ENCODE measurements at places on chromosomes 6 and 20.

GRCh38 chr20:19628570-19629134 is 129.4 kb upstream of the RIN2 start:
- no peak for DNase-seq

- DNase-seq: no peak
These were observed 741.3 kb downstream of the DOK5 start for GRCh38 chr20:55216525-55217242.

DNA sequence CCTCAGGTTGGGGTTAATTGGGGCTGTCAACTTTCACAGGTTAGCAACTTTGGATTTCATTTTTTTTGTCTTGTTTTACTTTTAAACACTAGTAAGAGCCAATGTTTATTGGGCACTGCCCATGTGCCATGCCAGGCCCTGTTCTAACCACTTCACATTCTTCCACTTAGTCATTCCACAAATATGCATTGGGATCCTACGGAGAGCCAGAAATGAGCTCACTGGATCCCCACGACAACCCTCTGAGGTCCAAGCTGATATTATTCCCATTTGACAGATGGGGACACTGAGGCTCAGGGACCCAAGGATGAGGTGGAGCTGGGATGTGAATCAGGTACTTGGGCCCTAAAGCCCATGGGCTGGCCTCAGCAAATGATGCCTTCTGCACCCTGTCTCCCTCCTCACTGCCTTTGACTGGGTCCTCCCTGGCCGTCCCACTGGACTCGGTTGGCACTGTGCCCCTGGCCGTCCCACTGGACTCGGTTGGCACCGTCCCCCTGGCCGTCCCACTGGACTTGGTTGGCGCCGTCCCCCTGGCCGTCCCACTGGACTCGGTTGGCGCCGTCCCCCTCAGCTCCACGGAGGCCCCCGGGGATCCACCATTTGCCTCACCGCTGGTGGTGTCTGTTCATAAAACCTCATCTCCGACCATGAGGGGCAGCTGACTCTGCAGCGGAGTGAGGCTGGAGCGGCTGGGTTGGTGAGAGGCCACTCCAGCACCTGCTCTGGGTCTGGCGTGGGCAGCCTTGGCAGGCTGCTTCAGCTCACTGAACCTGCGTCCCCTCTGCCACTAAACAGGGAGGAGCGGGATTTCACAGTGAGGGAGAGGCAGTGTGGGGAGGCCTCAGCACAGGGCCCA is 4.8 kb upstream of the PMEPA1 start:
- DNase-seq: no peak

DNA sequence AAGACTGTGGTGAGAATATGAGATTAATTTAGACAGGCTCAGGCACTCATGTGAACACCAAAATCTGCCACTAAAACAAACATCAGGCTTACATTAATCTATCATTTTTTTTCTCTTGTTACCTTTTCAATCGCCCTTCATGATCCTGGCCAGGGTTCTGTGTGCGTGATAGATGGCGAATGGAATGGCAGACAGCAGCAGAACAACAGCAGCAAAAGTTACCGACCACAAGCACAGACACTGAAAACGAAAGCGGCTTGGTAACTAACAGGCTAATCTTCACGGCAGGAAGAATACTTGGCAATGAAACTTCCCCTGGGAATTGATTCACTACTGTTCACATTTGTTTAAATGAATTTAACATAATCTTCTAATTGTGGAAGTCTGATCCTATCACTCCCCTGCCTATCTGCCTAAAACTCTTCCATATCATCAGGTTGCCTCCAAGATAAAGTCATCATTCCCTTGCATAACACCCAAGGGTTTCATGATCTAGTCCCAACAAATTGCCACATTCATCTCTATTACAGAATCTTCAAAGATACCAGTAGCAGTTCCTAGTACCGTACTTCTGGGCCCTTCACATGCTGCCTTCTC is 28.7 kb downstream of the PTPRK start:
- no peak for DNase-seq

- DNase-seq: no peak
These were observed 161.2 kb downstream of the PTPRT start for GRCh38 chr20:43028470-43028869.

DNA sequence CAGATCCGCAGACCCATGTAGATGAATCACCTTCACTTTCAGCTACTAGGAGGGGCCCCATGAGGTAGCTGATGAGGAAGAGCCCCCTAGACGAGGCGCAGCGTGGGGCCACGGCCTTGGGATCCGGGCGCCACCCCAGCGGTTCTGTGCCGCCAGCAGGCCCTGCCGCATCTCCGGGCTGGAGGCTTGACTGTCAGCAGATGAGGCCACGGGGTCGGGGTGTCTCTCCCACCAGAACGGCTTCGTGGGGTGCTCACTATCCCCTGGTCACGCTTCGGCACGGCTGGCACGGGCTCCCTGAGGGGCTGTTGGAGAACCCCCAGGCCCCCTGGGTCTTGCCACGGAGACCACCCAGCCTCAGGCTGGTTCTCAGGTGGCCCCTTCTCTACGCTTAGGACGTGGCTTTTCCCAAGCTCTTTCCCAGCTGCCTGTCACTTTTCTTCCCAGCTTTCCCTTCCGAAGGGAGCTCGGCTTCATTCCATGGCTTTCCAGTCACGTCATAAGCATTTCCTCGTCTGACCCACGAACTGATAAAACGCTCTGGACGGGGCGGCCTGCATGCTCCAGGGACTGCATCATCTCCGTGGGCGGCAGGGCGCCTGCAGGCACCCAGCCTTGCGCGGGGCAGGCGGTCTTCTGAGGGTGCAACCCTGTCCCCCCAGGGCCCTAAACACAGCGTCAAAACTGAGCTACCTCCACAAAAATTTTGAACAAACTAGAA is 85.9 kb downstream of the THBS2 start:
- DNase-seq: no peak

DNA sequence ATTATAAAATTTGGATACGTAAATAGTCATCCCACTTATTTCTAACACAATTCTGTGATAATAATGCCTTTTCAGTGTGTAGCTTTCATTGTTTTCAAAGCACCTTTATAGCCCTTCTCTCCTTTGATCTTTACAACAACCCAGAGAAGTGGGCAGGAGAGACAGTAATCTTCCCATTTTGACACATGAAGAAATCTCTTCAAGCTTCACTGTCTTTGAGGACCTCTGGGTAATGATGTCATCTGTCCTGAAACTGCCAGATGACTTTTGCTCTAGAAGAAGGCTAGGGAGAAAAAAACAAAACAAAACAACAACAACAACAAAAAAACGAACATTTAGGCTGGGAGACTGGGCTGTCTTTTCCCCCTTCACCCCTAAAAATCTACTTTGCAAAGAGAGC is 203.0 kb downstream of the KCNQ5 start:
- no peak for DNase-seq

DNA sequence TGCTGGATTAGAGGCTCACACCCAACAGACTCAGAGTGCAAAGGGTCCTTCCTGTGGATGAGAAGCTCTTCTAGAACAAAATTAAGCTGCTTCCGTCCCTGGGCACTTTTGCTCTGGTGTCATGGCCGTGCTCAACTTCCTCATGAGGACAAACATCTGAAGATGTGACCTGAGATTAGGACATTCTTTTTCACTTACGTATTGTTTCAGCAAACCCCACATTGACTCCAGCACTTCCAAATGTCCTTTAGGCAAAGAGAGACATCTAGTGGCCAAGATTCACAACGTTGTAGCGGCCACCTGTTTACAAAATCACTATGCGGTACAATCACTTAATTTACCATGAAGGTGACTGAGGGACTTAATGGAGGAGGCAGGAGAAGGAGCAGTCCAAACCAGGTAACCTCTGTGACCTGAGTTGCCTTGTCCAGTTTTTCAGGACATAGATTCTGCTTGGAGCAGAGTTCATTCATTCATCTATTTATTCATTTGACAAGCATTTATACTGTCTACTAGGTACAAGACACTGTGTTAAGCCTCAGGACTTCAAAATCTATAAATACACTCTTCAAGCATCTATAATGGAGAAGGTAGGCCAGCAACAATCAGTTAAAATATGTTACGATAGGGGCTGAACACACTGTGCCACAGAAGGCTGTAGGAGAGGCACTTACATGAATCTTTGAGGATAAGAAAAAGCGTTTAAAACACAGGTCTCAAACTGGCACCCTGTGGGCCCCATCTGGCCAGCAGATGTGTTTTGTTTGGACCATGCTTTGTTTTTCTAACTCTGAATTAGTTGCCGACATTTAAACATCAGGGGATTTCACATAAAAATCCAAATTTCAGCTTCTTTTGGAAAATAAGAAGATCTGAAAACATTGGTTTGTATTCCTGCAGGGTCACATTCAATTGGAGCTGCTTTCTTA is 5.6 kb upstream of the ADGRF1 start:
- DNase-seq: no peak

DNA sequence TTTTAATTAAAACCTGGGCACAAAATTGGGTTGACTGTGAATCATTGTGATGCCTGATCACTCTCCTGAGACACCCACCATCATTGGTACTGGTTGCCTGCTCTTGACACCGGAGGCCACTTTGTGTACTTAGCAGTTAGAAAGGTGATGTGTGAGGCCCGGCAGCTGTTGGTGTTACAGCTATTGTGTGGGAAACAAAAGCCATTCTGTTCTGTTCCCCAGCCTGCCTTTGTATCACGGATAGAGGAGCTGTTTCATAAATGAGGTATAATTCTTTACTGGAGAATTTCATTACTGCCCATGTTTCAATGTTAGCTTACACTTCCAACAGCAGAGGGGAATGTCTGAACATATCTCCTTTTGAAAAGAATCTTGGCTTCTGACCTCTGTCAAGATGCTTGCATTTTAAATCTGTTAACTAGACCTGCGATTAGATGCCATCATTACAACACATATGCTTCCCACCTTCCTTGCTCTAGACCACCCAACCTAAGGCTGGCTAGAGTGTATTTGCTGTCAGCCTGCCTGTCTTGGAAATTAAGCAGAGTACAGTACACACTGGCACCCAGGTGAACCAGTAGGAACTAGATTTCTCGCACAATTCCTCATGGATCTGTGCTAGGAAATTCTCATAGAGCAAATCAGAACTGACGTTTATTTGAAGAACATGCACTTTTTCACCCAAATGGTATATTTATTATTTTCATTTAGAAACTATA is 142.4 kb upstream of the INSM1 start:
- no peak for DNase-seq
